ENCODE measurements at places on chromosomes 2 and 18.

GRCh38 chr18:76613053-76613754 is 118.2 kb upstream of the ZNF516 start:
- no peak for DNase-seq

DNA sequence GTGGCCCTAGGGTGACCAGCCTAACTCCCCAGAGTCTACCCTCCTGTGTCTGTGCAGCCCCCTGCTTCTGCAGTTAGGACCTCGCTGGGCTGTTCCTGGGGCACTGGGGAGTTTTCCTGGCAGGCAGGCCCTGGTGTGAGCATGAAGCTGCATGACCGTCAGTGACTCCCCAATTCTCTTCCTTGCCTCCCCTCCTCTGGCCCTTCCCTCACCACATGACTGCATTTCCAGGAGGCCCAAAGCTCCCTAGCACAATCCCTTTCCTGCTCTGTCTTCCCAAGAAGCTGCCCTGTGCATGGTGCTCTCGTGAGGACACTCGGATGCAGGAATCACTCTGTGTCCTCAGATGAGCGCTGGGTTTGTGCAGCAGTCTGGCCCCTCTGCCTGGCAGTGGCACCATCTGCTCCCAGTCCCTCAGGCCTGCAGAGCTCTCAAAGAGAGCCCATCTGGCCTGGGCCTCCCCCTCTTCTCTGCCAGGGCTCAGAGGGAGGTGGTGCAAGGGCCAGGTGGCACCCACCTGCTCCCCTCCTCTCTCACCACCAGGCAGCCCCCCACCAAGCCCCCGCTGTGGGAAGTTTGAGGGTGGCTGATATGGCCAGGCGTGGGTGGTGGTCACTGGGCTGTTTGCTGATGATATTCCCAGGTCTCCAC is 125.6 kb upstream of the HS6ST1 start:
- DNase-seq: no peak

DNA sequence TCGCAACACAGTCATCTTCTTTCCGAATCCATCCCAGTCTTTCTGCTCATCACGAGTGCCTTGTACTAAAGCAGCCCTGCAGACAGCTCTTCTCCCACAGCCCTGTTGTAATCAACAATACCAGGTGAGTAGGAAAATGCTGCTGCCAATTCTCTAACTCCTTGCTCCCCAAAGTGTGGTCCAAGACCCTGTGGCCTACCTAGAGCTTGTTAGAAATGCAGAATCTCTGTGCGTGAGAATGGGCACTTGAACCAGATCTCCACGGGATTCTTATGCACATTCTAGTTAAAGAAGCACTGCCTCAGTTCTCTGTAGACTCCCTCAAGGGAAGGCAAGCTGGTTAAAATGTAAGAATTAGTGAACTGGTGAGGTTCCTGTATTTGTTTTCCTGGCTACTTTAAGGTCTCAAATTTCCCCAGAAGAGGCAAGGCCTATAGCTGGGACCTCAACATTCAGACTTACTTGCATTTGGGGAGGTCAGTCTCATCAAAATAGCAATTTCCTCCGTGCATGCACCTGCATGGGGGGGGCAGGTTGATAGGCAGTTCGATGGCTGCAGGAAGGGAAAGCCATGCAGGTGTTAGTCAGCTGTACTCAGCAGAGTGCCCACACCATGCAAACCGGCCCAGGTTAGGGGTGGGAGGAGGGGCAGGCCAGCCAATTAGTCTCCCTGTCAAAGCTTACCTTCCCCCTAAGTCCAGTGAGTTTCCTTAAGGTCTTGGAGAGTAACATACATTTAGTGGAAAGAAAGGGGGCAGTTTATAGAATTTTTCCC is 70.8 kb downstream of the DHRS9 start:
- DNase-seq: no peak

DNA sequence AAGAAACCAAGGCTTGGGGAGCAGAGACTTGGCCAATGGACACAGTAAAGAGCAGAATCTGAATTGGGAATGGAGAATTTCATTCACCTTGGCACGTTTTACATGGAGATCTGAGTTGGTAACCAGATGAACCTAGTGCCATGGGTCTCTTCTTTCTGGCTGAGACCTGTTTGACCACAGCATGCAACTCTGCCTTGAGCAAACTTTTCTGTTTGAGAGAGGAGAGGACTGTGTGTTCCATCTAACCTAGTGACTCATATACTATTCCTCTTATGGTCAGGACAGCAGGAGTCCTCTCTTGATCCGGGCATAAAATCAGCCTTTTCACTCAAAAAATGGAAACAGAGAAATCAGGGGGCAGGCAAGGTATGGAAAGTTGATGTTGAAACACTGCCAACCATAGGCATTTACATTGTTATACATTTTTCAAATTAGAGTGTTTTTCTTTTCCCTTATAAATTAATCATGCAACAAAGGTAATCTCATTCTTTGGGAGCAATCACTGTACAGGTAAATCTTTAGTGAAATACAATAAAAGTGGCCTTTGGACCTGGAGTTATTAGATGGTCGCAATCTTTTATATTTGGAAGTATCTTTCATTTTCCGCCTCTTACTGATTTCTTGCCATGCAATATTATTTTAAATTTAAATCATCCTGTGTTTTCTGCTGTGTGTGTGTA is 86.7 kb downstream of the NRP2 start:
- no peak for DNase-seq

DNA sequence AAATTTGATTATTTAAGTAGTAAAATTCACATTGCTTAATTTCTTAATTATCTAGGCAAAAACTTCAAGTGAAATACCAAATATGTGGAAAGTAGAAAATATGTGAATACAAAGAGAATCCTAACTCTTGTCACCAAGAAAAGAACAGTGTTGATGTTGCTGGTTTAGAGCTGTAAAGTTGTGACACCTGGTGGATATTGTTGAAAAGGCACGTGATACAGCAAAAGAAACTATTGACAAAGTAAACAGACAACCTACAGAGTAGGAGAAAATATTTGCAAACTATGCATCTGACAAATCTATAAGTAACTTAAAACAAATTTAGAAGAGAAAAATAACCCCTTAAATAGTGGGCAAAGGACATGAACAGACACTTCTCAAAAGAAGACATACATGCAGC is 25.6 kb upstream of the ZC3H15 start:
- DNase-seq: no peak

DNA sequence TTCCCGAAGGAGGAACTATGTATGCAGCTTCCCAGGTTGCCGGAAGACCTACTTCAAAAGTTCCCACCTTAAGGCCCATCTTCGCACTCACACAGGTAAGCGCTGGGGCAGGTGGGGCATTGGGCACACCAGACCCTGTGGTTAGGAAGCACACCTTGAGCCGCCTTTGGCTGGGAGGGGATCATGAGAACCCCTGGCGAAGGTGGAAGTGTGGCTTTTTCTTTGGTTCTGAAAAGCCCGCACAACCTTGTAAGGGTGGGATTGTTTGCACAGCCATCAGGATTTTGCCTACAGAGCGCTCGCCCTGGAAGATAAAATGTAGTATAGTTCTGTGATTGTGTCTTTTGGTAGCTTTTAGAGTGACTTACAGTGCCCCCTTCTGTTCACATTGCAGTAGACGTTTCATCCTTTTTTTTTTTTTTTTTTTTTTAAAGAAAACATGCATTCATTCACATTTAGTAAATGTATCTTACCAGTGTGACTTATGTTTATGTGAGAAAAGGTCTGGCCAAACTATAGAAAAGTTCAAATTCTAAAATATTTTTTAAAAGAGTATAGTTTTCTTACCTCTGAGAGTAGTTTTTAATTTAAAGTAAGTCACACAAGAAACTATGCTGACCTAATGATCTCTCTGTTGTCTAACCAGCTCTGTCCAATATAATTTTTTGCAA is 5.3 kb downstream of the KLF11 start:
- no peak for DNase-seq

- DNase-seq: no peak
These were observed 3.6 kb upstream of the DGKD start for GRCh38 chr2:233350708-233351107.

GRCh38 chr2:102147935-102148334 is 5.4 kb downstream of the IL1R1 start:
- no peak for DNase-seq

DNA sequence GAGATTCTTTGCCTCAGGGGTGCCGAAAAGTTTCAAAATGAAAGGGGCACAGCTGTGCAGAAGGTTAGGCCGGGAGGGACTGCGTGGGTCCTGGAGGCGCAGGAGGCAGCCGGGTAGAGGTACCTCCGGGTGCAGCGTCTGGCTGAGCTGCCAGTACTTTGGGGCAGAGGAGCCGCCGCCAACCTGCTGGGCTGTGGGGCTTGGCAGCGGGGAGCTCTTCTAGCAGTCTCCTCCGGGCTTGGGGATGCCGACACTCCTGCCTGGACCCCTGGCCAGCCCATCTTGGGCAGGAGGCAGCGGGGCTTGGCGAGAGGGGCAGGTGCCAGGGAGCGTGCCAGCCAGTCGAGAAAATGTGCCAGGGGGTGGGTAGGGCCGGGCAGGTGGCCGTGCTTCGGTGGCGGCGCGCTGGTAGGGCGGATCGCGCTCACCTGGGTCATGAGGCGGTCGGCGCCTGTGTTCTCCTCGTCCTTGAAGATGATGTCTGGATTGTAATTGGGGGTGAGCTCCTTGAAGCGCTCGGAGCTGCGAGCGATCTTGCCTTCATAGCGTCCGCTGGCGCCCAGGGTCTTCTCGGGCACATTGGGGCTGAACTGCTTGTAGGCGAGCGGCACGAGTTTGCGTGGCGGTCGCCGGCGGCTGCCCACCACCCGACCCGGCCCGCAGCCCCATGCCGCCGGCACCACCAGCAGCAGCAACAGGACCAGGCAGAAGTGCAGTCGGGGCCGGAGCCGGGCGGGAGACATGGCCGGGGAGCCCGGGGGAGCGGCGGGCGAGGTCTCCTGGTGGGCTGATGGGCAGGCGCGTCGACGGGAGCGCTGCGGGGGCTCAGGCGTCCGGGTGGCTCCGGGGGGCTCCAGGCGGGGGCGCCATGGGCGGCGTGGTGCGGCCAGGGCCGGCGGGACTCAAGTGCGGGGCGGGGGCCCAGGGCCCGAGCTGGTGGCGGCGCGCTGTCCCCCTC is 717 bp downstream of the IHH start:
- no peak for DNase-seq

DNA sequence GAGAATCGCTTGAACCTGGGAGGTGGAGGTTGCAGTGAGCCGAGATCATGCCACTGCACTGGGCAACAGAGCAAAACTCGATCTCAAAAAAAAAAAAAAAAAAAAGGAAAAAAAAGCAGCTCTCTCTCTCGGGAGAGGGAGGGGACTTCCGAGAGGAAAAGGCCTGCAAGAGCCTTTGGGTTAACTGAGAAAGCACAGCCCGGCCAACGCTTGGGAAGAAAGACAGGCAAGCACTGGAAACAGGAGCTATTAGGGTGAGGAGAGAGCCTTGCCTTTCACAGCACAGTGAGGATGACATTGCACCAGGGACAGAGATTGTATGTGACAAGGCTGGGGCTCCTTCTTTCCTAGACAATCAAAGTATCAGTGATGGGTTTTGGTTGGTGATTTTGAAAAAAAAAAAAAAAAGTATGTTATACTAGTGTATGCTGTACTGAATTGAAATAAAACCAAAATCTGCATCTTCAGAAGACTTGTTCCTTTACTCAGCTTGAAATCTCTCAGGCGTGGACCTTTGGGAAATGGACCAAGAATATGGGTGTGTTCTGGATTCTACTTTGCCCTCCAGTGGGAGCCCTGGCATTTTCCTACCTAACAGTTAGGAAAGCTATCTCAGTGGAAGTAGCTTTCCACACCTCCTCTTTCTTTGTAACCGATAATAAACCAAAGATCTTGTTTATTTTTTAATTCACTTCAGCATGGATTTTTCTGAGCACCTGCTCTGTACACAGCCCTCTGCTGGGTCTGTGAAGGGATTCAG is 16.7 kb downstream of the SRSF7 start:
- no peak for DNase-seq

DNA sequence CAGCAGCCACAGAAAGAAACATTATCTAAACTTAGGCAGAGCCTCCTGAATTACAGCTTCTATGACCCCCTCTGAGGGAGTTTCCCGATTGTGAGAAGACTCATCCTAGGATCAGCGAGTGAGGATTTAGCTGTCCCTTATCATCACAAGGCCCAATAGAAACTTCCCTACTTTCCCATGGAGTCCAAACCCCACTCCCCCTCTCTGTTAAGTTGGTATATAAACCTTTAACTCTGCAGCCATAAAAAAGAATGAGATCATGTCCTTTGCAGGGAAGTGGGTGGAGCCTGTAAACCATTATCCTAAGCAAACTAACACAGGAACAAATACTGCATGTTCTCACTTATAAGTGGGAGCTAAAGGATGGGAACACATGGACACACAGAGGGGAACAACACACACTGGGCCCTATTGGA is 78.8 kb downstream of the MYL12B start:
- DNase-seq: no peak

GRCh38 chr2:163324677-163325076 is 411.1 kb downstream of the FIGN start:
- DNase-seq: no peak

GRCh38 chr2:113707106-113707505 is 49.3 kb downstream of the SLC35F5 start:
- no peak for DNase-seq

DNA sequence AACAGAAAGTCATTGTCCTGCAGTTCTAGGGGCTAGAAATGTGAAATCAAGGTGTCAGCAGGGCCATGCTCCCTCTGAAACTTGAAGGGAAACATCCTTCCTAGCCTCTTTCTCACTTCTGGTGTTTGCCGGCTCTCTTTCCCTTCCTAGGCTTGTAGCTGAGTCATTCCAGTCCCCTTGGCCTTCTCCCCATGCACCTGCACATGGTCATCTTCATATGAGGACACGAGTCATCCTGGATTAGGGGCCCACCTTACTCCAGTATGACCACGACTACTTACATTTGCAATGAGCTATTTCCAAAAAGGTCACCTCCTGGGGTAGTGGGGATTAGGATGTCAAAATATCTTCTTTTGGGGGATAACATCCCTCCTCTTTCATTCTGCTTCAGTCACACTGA is 168.5 kb upstream of the CXCR4 start:
- DNase-seq: no peak

- no peak for DNase-seq
These were observed 44.6 kb downstream of the TBC1D8 start for GRCh38 chr2:101106453-101107181.

GRCh38 chr2:156339110-156339847 is 6.8 kb upstream of the NR4A2 start:
- no peak for DNase-seq

- no peak for DNase-seq
These were observed 7.6 kb downstream of the POU3F3 start for GRCh38 chr2:104861351-104862057.

DNA sequence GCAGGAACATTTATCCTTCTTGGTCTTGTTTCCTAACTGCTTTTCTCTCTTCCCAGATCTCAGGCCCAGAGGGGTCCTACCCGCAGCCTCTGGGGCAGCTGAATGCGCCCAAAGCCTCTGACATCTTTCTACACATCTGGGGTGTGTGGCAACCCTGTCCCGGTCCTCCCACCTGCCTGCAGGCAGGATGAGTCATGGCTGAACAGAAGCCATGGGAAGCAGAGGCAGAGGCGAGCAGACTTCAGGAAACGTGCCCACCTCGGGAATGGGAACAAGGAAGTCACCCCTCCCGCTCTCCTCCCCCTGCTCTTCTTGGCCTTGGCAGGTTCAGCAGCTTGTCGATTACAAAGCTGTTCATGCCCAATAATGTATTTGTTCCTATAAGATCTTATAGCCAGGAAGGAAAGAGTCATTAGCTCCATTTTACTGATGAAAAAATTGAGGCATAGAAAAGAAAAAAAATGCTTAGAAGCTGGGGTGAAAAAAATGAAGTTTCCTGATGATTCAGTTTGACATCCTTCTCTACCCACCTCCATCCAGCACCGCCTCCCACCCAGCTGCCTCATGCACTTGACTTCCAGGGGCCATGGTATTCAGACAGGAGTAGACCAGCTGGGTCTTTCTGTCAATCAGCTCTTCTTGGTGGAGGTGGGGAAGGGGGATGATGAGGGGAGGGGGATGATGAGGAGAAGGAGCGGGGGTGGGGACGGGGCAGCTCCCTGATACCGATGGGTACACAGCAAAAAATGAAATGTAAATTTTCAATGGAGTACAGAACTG is 10.4 kb upstream of the KCNF1 start:
- DNase-seq: no peak

Measured in stimulated activated CD4-positive, alpha-beta T cell treated with anti-CD3 and anti-CD28 coated beads, TNF-alpha, amount 100 ng/mL, for 1 hour (primary cell).